GM20000 (cell line): ENCODE measurements at places on chromosomes 16 and 17.

GRCh38 chr17:28306954-28307401 is 12.0 kb upstream of the TMEM97 start:
- no peak for DNase-seq

DNA sequence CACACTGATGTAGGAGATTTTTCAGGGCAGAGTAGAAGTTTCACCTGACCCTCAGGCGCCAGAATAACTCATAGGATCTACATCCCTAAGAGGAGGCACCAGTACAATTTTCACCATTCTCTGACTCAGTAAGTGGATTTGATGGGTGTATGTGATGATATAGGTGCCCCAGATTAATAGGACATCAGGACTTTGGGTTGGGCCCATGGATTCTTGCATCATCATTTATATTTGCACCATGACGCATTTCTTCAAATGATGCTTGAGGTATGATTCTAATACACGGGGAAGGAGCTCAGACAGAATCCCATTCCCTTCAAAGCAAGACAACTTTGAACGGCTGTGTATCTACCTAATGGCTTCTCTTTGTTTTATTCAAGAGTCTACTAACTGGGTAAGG is 173.2 kb downstream of the TMEM114 start:
- no peak for DNase-seq

- DNase-seq, result no peak
Observed at GRCh38 chr16:10522966-10523365, 57.4 kb downstream of the EMP2 start.

GRCh38 chr16:27978876-27979275 is 84.6 kb downstream of the GSG1L start:
- DNase-seq, result no peak

- DNase-seq, result no peak
Observed at GRCh38 chr17:6040504-6040903, 29.7 kb upstream of the WSCD1 start.

DNA sequence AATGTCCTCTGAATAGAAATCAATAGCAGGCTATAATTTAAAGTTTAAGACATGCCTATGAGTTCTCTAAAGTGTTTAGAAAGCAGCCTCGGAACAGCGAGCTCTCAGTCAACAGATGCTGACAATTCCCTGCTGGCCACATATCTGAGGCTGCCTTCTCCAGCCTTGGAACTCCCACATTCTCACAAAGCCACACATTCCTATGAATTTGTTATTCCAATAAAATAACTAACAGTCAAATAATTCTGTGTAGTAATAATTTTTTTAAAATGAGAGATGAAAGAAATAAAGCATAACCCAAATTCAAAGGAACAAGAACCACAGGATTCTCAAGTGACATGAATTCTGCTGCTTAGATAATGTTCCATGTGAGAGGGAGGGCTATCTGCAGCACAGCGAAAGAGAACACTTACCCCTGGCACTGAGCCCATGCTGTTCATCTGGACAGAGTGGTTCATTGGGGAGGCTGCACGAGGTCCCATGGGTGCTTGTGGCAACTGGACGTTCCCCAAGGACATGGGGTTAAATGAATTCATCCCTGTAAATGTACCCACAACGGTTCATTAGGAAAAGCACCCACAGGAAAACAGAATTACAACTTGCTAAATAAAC is 56.9 kb upstream of the TRAP1 start:
- DNase-seq, result no peak

DNA sequence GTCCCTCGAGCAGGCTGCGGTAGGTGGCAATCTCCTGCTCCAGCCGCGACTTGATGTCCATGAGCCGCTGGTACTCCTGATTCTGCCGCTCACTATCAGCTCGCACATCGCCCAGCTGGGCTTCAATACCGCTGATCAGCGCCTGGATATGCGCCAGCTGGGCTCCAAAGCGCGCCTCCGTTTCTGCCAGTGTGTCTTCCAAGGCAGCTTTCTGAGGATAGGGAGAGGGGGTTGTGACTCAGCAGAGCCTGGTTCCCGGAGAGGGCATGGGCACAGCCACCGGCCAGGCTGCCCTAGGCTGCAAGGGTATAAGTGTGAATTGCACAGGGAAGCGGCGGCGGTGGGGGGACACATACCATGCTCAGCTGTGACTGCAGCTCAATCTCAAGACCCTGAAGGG is 4.3 kb downstream of the KRT19 start:
- DNase-seq, result no peak

GRCh38 chr17:50420419-50421112 is 5.5 kb upstream of the ACSF2 start:
- DNase-seq, result no peak

DNA sequence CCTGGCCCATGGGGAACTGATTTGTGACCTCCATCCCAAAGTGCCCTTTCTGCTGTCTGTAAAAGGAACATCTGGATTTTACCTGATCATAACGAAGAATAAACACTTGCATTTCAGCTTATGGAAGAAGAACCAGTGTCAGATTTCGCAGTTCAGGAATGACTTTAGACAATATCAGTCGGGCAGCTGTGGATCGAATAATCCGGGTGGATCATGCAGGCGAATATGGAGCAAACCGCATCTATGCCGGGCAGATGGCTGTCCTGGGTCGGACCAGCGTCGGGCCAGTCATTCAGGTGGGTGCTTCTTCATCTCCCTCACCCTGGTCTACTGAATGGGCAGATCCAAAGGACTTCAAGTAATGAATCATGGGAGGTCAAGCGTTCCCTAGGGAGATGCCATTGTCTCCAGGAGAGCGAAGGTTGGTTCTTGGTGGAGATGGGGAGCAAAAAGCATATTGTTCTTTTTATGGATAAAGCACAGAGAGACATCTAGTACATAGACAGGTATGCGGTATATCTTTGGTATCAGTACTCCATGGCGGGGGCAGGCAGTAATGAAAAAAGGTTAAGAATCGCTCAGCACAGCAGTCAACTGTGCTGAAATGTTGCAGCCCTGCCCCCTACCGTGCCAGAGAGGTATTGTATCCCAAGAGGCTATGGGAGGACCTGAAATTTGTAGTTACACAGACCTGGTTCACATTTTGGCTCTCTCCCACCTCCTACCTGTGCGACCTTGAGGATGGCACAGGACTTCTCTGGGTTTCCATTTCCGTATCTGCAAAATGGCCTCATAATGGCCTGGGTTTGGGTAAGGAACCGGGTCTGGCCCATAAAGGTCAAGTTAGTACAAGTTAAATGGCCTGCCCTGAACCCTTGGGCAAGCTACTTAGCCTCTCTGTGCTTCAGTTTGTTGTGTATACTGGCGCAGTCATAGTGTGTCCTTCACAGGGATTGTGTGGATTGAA is 4.7 kb downstream of the COQ7 start:
- peak; percentile 44 for DNase-seq

- no peak for DNase-seq
Observed at GRCh38 chr17:77728474-77728795, 230.1 kb upstream of the TNRC6C start.

- peak; percentile 51 for DNase-seq
Observed at GRCh38 chr17:43917348-43918025, 10.2 kb upstream of the MPP2 start.

DNA sequence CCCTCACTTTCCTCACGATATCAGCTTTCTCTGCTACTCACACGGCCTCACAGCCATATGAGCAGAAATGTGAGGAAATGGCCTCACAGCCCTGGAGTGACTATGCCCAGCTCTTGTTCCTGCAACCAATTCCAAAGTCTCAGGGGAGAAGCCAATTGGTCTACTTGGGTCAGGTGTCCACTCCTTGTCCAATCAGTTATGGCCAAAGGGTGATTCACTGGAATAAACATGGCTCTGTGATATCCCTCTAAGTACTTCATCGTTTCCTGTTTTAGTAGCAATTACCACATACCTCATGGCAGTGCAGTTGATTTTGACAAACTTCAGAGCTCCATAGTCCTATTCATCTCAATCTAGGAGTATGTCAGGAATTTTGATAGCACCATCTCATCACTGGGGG is 195.4 kb downstream of the KATNIP start:
- DNase-seq, result no peak

DNA sequence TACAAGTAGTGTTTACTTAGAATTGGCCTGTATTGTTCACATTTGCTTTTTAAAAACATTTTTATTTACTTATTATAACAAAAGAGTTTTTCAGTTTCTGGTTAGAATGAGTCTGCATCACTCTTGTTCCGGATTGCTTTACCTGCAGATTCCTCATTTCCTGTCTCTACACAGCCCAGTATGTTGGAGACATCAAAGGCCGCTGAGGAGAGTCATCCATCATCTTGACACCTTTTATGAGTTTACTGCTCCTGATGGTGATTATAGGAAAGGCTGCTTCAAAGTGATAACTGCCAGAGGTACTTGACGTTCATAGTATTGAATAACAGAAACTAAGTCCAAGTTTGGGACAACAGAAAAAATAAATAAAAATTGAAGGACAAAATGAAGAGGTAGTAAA is 490.5 kb upstream of the CA10 start:
- DNase-seq, result no peak

GRCh38 chr16:89922477-89922883 is 662 bp upstream of the TUBB3 start:
- no peak for DNase-seq

DNA sequence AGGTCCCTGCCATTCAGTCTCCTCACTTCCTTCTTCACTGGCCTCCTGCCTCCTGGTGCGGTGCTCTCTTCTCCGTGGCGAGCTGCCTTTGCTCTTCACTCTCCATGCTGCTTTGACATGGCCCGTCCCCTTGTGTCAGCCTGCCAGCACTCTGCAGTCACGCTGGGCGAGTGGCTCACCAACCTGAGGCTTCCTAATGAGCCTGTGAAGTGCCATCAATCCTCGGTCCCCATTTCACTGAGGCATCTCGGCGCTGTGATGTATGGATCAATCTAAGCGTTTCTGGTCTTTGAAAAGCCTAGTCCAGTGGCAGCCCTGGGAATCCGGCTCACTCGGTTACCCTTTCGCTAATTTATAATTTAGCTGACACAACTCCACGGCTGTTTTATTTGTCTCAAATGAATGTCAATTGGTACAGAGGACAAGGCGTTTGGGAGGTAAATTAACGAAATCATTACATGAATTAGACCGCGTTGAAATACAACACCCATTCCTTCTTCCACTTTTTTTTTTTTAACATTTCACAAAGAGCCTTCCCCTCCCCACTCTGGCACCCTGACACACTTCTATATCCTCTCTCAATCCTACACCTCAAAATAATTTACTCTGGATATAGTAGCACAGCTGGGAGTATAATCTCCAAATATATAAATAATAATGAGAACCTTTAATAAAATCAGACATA is 610.7 kb downstream of the TMEM114 start:
- no peak for DNase-seq

DNA sequence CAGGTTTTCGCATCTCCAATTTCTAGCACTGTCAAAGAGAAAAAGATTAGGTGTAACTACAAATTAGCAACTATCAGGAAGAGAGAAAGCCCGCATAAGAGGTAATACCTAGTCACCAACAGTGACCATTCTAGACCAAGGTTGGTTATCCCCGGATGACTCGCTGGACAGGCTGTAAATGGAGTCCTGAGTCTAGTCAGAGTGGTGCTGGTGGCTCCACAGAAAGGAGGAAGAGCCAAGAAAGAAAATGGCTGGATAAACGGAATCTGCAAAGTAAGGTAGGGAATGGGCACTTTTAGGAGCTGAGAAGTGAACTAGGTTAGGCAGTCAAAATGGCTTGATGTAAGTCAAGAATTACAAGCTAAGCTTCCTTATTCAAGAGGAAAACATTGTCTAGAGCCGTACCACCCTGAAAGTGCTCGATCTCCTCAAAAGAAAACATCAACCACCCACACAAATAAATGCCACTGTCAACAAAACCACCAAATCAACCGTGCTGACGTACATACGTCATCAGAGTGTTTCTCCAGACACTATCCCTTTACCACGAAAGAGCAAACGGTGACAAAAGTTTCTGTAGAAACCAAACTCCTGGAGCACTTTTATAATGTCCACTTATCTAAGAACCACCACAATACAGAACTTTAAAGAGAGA is 2.2 kb downstream of the GSPT1 start:
- DNase-seq, result no peak

DNA sequence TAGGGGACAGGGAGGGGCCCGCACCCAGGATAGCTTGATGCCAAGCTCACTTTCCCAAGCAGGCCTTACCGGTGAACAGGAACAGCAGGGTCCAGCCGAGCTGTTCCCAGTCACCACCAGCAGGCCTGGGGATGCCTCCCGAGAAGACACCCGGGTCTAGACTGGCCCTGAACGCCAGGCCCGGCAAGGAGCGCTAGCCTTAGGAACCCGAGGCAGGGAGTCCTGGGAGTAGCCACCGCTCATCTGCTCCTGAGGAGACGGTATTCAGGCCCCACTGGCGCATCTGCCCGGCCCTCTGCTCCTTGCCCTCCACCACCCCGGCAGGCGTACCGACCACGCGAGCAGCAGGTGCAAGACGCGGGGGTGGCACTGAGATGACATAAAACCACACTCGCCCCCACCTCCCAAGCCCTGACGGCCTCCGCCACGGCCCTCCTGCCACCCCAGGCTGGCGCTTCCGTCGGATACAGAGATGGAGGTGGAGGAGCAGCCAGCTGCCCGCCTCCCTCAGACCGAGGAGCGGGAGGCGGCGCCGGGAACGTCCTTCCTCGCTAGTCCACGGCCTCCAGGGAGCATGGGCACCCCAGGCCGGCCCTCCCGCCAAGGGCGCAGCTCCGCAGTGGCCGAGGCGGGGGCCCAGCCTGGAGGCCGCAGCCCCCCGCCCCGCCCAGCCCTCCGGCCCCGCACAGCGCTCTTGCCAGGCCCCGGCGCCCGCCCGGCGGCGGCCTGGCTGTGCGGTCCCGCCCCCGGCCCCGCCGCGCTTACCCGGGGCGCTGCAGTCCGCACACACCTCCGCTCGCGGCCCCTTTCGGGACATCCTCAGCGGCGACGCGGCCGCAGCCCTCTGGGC is 661 bp downstream of the GIT1 start:
- no peak for DNase-seq

DNA sequence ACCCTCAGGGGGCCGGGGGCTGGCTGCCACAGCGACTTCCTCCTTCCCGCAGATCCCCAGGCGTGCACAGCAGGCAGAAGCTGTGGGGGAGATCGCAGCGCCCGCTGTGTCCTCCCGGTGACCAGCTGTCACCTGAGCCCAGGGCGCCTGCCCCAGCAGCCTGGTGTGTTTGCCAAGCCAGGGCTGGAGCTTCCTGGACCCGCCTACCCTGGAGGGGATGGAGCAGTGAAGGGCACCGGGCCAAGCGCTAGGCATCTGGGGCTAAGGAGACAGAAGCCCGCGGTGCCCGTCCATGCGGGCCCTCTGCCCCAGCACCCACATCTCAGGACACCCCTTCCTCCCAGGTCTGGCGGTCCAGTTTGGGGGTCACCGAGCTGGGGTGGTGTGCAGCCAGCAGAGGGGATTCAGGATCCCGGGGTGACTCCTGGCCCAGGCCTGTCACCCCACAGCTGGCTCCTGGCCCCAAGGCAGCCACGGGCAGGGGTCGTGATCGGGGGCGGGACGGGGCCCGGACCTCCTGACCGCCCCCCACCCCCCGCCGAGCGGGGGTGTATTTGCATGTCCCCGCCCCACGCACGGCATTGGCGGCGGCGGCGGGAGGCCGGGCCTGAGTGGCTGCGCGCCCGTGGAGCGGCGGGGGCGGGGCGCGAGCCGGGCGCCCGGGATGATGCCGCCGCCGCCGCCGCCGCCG is at the start of gene RAB26:
TSS of gene RAB26 (plus strand) at position 645 of the 691 bp plus-strand sequence. CDS start 159 bp downstream, outside the sequence.
- peak; percentile 76 for DNase-seq

- no peak for DNase-seq
Observed at GRCh38 chr16:74521691-74522090, 85.2 kb downstream of the GLG1 start.
